Aorta (tissue), 5 donors: ENCODE measurements at places on chromosomes 5 and 9.

DNA sequence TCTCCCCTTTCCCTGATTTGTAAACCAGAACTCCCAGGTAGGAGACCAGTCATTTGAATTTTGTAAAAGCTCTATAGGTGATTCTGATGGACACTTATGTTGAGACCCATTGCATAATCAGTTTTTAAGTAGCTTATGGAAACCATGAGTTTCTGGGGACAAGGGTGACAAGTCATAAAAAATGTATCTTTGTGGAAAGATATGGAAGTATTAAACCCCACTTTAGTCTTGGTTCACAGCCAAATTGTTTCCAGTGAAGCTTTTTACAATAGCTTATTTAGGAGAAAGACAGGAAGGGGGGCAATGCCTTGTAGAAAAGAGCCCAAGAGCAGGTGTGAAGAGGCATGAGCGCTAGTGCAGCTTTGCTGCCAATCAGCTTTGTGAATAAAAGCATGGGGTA lies 453 bp upstream of the CCL28 start:
- DNase-seq: no peak

- DNase-seq: no peak
These were observed 53.9 kb upstream of the ZFR start for GRCh38 chr5:32498484-32498883.

- no peak for DNase-seq
These were observed 29.1 kb upstream of the TOMM5 start for GRCh38 chr9:37621273-37622121.

DNA sequence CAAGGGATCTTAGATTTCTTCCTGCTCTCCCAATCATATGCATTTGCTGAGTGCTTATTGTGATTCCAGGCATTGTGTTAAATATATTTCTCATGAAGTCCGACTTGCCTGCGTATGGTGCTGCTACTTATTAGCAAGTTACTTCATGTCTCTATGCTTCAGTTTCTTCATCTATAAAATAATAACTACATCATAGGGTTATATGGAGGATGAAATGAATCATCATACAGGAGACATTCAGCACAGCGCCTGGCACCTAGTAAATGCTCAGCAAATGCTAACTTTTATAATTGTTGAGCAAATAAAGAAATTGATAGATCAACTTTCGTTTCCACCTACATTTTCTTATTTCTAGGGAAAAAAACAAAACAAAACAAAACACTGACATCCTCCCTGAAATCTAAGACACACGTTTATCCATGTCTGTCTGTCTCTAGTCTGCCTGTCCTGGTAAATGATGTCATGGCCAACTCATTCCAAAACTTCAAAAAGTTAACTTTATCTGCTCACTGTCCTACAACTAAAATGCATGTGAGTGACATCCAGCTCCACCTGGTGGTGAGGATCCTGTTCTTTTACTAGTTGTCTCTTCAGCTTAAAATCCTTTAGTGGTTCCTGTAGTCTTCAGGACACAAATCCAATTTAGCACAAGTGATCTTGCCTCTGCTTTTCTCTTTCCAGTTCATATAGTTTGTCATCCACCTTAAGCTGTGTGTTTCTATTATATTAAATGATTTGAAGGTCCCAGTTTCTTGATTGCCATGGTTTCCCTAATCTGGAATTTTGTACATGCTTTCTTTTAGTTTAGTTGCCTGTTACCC lies 27.7 kb downstream of the PPP3R2 start:
- no peak for DNase-seq

- no peak for DNase-seq
These were observed 10.8 kb downstream of the KCNV2 start for GRCh38 chr9:2727966-2728613.

GRCh38 chr5:88487066-88487465 lies 218.4 kb upstream of the TMEM161B start:
- DNase-seq: no peak

DNA sequence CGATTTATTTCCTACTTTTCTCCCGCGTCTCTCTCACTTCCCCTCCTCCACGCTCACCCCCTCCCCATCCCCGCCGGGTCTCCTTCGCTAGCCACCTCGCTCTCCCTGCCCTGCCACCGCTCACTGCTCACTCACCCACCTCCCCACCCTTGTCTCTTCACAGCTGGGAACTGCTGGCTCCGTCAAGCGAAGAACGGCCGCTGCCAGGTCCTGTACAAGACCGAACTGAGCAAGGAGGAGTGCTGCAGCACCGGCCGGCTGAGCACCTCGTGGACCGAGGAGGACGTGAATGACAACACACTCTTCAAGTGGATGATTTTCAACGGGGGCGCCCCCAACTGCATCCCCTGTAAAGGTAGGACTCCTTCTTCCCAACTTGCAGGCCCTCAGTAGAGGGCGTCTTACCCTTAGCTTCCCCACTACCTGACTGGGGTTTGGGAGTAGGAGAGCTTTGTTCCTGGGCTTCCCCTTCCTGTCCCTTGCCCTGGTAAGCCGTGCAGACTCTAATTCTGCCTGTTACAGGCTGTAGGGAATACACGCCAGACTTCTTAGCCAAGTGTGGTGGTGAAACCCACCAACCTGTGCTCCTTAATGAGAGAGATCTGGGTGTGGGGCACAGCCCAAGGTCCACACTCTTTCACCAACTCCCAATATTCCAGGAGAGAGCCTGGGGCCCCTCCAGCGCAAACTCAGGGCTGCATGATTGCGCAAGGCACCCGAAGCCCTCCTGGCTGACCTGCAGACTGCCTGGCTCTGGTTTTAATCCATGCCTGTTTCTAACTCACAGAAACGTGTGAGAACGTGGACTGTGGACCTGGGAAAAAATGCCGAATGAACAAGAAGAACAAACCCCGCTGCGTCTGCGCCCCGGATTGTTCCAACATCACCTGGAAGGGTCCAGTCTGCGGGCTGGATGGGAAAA lies 2.5 kb downstream of the FST start:
- peak; percentile 66 for DNase-seq

DNA sequence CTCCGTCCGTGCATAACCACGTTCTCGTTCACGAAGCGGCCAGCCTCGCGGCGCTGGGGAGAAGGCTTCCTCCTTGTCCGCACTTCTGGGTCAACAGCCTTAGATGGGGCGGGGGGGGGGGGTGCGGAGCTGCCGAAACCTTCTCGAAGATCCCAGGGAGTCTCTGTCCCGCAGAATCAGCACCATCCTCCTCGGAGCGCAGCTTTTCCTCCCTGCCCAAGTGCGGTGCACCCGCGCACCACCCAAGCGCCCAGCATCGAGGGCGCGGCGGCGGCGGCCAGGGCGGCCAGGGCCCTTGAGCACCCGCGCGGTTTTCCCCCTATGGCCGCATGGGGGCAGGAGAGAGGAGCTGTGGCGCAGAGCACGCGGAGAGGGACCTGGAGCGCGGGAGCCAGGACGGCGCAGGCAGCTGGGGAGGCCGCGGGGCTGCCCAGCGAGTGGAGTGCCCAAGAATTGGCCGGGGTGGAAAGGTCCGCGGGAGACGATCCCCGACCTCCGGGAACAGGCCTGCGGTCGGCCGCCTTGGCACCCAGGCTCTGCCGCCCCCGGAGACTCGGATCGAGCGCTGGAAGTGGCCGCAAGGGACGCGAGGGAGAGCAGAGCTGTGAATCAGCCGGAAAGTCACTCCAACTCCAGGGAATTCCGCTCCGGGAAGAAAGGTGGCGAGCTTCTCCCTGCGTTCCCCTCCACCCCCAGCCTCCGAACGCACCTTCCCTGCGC lies 43.1 kb downstream of the TMEM174 start:
- peak; percentile 84 for DNase-seq

DNA sequence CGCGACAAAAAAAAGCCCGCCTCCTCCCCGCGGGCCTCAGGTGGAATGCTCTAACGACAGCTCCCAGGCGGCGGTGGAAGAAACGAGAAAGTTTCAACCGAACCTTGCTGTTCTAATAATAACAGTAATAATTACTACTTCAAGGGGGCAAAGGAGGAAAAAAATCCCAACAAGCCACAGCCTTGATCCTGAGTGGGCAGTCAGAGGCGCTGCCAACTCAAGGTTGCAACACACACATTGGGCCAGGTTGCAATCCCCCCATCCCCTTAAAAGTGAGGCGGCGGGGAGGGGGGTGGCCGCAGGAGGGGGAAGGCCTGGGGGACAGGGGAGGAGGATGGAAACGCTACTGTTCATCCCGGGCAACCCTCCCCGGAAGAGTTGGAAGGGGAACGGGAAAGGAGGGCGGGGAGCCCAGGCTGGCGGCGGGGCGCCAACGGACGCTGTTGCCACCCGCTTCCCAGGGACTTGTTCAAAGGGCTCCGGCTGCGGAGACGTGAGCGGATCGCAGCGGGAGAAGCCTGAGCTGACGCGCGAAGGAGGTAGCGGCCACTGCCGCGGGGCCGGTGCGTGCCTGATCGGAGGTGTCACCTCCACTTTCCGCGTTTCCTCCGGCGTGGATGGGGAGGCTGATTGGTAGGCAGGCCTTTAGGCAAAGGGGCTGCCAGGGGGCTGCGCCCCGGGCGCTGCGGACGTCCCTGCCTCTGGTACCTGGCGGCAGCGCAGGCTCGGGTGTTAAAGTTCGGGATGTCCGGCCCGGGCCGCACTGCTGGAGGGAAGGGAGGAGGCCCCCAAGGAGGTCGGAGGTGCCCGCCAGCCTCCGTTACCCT lies 647 bp downstream of the SMARCA2 start:
- DNase-seq: peak; percentile 75

GRCh38 chr9:84061613-84062193 lies 81.1 kb downstream of the RMI1 start:
- no peak for DNase-seq

GRCh38 chr9:75532233-75533050 lies 358.0 kb upstream of the PCSK5 start:
- no peak for DNase-seq

DNA sequence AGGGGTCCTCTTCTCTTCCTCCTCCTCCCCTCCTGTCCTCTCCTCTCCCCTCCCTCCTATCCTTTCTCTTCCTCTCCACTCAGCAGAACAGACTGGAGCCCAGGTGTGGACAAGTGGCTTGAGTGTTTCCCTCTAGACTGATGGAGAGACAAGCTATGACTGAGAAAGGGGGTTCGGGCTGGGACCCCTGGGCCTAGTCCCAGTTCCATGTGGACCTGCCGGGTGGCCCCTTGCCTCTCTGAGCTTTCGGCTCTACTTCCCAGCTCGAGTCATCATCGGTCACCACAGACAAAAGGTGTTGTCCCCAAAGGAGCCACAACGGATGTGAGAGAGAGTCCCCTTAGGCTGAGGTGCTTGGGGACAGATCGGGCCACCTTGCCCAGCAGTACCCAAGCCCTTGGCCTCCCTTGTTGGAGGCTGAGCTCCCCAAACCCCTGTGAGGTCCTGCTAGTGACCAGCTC lies 3.4 kb upstream of the RXRA start:
- peak; percentile 54 for DNase-seq

DNA sequence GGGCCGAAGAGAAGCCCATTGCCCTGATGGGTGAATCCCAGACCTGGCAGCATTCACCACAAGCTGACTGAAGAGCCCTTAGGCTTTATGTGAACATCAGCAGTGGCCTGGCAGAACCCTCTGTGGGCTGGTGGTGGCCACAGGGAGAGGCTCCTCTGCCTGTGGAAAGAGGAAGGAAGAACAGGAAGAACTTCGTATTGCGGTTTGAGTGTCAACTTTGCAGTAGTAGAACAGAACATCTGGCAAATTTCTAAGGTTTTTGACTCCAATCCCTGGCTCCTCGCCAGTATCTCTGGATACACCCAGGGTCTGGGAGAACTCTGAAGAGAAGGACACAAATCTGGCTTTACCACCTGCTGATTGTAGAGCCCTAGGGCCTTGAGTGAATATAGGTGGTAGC lies 356.4 kb upstream of the GRAMD2B start:
- no peak for DNase-seq

GRCh38 chr5:66041627-66042026 lies 102.5 kb upstream of the SREK1 start:
- DNase-seq: no peak

GRCh38 chr9:1536522-1537170 lies 478.5 kb upstream of the SMARCA2 start:
- no peak for DNase-seq

- peak; percentile 60 for DNase-seq
These were observed 157.2 kb upstream of the PHYKPL start for GRCh38 chr5:178389796-178390195.

GRCh38 chr5:155270725-155271124 lies 257.2 kb downstream of the KIF4B start:
- no peak for DNase-seq

DNA sequence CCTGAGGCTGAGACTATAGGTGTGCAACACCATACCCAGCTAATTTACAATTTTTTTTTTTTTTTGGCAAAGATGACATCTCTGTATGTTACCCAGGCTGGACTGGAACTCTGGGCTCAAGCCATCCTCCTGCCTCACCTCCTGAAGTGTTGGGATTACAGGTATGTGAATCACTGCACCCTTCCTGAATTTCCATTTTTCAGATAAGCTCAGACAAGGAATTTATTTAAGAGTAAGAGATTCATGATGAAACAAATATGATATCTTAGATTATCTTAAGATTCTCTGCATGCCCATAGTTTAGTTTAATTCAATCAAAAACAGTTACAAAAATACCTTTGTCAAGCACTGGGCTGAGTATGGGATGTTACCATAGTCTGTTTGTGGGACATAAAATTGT lies 128.4 kb upstream of the BASP1 start:
- no peak for DNase-seq
